Left lung (tissue), 14 donors: ENCODE measurements at places on chromosomes 2 and 18. TPM values are rescaled to one million over a fixed set of nuclear protein-coding genes. Genes with fewer than 3 reads are reported as not detected.

DNA sequence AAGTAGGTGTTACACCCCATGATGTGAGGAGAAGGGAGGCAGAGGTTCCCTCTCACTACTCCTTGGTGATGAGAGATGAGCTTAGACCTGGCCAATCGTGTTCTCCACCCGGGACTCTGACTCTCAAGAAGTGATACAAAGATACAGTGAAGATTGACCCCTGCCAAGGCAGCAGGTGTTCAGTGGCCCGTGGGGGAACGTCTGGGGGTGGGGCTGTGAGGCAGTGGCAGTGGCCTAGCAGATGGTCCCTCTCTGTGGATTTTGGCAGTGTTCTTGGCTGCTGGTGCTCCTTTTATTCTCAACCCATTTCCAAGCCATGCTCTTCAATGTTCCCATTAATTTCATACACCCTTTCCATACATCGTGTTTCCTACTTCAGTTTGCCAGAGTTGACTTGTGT, 120.4 kb upstream of the NEDD4L start:
- DNase-seq = no peak

GRCh38 chr2:106990297-106990696, 104.3 kb upstream of the ST6GAL2 start:
- DNase-seq = no peak

DNA sequence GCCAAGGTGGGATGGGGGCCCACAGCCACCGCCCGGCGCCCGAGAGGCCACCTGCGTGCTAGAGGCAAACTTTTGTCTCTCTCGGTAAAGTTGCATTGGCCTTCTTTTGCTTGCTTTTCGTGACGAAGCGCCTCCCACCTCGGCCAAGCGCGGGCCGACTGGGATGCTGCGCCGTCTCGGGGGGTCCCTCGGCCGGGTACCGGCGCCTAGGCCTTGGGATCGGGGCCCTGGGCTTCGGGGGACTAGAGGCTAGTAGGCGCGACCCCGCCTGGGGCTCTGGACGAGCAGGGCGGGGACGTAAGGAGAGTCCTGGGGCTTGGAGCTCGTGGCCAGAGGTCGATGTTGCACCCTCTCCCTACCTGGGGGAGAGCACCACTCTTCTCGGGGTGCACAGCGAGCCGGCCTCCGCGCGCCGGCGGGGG, 545 bp downstream of the GLI2 start:
- DNase-seq = peak; percentile 76

The ZNF142 gene
- 23.8 TPM for total RNA-seq

The IL36B gene
- total RNA-seq = not detected

DNA sequence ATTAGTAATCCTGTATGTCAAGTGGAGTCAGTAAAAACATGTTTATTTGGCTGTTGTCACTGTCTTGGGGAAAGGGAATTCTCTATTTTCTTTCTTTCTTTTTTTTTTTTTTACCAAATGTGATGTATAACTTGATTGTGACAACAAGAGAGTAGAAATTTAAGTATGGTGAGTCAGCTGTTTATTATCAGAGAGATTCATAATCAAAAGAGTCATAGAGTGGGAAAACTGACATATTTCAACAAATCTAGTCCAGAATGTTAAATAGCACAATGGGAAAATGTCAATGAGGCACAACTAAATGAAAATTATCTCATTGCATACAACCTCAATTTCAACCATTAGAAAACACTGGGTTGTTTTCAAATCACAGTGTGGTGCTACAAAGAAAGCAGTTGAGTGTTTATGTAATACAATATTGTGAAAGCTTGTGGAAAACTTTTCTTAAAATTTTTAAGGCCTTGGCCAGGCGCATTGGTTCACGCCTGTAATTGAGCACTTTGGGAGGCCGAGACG, 111.9 kb upstream of the DTNA start:
- DNase-seq = no peak

DNA sequence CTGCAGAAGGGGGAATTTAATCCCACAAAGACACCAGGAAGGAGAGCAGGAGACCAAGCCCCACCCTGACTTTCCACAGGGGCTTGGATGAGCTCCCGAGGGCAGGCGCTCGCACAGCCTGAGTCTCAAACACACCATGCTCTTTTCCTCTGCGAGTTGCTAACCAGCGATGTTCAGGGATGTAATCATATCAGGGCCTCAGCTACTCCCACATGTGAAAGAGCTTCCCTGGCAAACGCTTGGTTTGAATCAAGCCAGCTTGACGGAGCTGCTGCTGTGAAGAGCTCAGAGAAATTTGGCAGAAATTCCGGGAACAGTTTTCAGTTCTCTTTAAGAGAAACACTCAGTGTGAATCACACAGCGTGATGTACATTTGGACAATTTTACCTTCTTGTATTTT, 385.8 kb downstream of the GALR1 start:
- no peak for DNase-seq

GRCh38 chr2:144509001-144509878, 10.7 kb downstream of the ZEB2 start:
- DNase-seq = no peak

DNA sequence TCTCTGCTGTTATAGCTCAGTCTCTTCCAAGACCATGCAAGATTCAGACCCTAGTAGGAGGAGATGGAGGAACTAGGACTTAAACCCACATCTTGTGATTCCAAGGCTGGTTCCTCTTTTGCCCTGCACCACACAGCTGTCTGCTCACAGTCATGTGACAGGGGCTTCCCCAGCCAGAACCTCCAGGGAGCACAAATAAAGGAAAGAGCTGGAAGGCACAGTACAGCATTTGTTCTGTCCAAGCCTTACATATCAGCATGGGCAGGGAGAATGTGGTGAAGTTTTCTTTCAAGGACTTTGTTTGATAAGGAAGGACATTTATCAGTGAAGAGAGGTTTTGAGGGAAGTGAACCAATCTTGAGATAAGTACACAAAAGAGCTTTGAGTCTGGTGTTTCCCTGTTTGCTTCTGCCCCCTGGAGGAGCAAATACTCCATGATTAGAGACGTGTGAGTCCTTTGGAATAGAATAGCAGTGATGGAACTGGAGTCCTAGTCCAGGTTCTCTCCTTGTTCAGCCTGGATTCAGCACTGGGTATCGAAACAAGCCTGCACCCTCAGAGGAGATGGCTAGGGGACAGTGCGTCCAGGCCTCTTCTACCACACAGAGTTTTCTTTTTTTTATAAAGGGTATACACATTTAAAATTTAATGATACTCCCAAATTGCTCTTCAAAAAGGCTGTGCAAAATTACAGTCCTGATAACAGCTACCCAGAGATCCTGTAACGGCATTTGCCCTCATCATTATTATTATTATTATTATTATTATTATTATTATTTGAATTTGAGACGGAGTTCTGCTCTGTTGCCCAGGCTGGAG, 24.6 kb upstream of the CASP10 start:
- DNase-seq = peak; percentile 88

The POTEI gene
- total RNA-seq = not detected

DNA sequence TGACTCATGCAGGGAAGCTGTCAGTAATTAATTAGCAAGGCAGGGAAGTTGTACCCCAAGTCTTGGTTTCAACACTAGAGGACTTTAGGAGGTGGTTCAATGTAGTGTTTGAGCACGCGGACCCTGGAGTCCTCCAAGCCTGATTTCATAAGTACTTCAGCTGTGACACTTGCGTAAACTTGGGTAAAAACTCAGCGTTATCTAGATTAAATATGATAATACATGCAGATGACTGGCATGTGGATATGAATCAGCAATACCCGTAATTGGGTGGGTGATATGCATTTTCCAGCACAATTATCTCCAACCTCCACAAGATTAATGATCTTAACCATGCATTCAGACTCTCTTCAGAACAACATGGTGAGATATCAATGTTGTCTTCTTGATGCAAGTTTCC, 5.2 kb downstream of the UGT1A7 start:
- DNase-seq = no peak

DNA sequence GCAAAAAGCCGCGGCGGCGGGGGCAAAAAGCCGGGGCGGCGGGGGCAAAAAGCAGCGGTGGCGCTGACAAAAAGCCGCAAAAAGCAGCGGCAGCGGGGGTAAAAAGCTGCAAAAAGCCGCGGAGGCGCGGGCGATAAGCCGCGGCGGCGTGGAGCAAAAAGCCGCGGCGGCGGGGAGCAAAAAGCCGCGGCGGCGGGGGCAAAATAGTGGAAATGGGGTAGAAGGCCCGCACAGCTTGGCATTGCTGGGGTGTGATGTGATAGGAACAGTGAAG, 450.1 kb downstream of the ANKRD30B start:
- no peak for DNase-seq

The PJVK gene
- 2.0 TPM for total RNA-seq

DNA sequence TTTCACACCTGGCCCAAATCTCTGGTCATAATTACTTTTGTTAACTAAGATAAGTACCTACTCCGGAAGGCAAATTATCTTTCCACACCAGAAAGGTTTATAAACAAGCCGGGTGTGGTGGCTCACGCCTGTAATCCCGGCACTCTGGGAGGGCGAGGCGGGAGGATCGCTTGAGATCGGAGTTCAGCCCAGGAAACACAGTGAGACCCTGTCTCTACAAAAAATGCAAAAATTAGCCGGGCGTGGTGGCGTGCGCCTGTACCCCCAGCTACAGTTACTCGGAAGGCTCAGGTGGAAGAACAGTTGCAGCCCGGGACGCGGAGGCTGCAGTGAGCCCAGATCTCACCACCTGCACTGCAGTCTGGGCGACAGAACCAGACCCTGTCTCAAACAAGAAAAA, 2.1 kb downstream of the PUM2 start:
- DNase-seq = no peak

DNA sequence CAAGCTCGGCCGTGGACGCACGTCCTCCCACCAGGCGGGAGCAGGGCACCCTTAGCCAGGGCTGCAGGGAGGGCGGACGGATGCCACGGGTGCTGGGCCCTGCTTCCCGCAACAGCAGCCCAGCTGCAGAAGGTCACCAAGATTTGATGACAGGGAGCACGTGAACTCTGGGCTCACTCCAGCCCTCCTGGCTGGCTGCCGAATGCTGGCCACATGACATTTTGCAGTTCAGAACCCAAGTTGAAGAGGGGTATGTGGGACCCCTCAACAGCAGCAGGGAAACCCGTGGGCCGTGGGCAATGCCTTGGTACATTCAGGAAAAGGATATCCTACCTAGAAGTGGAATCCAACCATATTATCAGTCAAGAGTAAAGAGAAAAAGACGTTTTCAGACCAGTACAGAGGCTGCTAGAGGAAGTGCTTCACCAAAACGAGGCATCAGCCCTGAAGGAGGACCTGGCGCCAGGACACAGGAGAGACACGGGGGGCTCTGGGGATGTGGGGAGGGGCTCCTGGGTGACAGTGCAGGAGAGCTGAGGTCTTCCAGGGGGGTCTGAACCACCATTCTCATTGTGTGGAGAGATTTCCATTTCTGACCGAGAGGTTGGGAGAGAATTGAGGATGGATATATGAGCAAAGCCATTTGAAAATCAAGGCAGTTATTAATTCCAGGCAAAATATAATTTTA, 107.4 kb upstream of the CTDP1 start:
- no peak for DNase-seq

The GALNT14 gene
- 1.5 TPM for total RNA-seq

The SEH1L gene
- 49.9 TPM for total RNA-seq

The ACTR1B gene
- 58.0 TPM for total RNA-seq

- DNase-seq = no peak
Observed at GRCh38 chr18:48675912-48676311, 137.1 kb downstream of the CTIF start.
